H7 (cell line): ENCODE measurements at places on chromosomes 4 and X.
A peak's percentile ranks its signal among the peaks of the same experiment; 100 is the strongest.

DNA sequence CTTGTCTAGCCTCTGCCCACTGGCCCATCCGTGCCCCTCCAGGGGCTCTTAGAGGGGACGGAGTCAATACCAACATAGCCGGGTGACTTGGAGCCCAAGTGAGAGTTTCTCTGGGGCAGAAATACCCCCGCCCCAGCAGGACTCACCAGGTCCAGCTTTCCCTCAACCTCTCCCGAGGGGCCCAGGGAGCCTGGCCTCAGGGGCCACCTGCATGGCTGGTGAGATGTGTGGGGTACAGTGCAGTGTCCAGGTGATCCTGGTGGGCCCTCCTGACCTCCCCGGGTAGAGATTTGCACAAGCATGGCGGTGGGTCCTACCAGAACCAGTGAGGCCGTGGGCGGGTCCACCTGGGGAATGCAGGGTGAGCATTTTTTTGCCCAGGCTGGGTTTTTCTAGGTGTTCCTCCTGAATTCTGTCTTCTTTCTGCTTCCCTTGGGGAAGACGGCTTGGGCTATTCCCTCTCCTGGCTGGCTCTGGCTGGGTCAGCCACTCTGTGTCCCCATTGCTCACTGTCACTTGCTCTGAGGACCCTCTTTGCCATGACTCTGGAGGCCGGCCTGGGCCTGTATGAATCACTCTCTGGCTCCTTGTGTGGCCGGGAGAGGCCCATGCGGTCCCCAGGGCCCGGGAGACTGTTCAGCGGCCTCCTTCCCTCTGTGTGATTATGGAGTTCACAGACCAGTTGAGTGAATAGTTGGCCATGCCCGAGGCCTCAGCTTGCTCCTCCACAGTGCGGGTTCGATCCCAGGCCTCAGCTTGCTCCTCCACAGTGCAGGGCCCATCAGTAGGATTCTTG lies 71.0 kb upstream of the NKX1-1 start:
- DNase-seq: peak; percentile 18

- DNase-seq: no peak
Observed at GRCh38 chr4:69776696-69777095, 16.3 kb upstream of the SULT1B1 start.

DNA sequence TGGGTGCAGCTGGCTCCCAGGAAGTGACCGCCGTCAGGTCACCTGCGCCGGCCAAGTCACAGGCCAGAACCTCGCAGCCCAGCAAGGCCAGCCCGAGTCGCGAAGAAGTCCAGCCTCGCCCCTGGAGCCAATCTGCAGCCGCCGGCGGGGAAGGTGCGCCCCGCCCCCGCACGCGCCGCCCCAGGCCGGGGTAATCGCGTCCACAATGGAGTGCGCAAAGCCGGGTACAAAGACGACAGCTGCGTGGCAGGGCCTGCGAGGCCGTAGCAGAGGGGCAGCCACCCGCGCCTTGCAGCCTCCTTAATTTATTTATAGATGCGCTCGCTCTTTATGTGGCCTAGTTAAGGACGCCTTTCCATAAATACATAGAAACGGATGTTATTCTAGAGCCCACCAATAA lies 139.4 kb upstream of the CPEB2 start:
- peak; percentile 38 for DNase-seq

DNA sequence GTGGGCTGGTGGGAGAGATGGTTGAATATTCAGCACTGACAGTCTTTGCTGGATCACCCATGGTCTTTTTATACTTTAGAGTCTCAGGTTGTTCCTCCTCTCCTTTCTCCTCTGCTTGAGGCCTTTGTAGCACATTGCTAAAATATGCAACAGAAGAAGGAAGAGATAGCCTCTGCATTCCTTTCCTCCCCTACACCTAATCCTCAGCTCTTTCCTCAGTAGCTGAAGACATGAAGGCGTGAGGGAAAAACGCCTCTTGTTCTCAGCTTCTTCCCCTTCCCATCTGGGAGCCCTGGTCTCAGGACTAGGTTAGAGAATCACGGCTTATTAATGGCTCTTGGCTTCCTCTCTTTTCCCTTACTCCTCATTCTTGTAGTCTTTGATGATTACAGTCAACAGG lies 76.8 kb downstream of the RNF150 start:
- DNase-seq: no peak

GRCh38 chrX:16981209-16981608 lies 34.8 kb downstream of the REPS2 start:
- no peak for DNase-seq

GRCh38 chr4:127484117-127484516 lies 148.6 kb upstream of the INTU start:
- no peak for DNase-seq

DNA sequence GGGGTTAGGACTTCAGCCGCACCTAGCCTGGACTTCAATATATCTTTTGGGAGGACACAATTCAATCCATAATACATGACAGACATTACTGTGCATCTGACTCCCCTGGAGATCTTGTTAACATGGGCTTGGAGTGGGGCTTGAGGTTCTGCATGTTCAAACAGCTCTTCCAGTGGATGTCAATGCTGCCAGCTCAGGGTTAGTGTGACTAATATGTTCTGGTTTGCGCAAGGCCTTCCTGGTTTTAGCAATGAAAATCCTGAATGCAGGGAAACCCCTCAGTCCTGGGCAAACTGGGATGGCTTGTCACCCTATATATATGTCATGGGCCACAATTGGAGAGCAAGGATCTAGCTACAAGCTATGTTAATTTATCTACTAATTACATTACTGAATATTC lies 2.7 kb upstream of the TSPAN7 start:
- no peak for DNase-seq

- no peak for DNase-seq
Observed at GRCh38 chr4:181659202-181659601, 584.0 kb upstream of the TENM3 start.
